Activated CD4-positive, alpha-beta T cell treated with anti-CD3 and anti-CD28 coated beads, Interleukin-2, amount 10 ng/mL, durations not matched to agents 24 days and 14 days (primary cell): ENCODE measurements at places on chromosomes 2 and 18. TPM values are rescaled to one million over a fixed set of nuclear protein-coding genes. Genes with fewer than 3 reads are reported as not detected.

DNA sequence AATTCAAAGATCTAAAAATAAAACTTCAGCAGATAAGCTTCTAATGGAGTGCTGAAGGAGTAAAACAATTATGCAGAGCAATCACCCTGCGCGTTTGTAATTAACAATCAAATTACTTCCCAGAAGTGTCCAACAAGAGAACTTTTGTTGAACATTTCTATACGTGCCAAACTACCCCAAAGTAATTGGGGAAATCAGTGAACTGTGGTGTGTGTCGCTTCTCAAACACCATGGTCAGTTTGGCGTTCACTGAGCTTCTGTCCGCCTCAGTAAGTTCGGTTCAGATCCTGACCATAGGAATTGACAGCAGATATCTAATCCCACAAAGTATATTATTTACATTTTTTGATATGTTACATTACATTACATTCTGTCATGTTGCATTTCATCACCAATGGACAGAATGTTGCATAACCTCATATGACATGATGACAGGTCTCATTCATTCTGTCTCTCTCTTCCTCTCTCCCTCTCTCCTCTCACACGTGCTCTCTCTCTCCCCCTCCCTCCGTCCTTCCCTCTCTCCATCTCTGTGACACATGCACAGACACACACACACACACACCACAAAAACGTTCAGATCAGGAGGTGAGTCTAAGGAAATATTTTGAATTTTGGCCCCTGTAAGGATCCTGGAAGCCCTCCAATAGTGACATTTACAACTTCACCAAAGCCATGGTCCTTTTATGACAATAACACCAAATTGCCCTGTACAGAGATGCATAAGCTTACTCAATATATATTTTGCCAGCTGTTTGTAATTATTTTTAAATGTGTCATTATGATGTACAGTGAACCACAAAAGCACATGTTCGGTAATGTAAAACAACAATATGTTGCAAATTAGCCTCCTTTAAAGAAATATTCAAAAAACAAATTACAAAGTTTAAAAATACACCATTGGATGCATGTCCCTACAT is 269.2 kb downstream of the FIGN start:
- H3K36me3 ChIP-seq, result no peaks in the 10 kb centered on the region
- H3K4me3 ChIP-seq, result no peak overlapping the region
- no peak for DNase-seq
- no peaks in the 10 kb centered on the region for H3K4me1 ChIP-seq

GRCh38 chr2:209499069-209499468 is 75.2 kb downstream of the MAP2 start:
- DNase-seq, result no peak
- no peak overlapping the region for H3K4me3 ChIP-seq
- no peak overlapping the region for H3K27ac ChIP-seq
- no peaks in the 10 kb centered on the region for H3K36me3 ChIP-seq

Gene ACSL3
- 67.5 and 78.1 TPM in 2 replicates for total RNA-seq

Gene MYCN
- total RNA-seq, result 0.12 TPM in 1 of 2 replicates, not detected in the other

Gene FBXO36
- total RNA-seq, result 0.71 and 0.77 TPM in 2 replicates

DNA sequence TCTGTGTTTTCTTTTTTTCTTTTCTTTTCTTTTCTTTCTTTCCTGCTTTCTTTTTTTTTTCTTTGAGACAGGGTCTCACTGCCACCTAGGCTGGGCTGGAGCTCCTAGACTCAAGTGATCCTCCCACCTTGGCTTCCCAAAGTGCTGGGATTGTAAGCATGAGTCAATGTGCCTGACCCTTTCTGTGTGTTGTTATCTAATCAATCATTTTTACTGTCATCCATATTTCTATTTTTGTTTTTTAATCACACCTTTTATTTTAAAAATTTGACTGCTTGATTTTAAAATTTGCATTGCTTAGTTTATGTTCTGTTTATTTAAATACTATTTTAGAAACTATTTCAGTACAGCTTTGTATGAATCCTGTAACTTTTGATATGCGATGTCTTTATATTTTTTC is 19.2 kb downstream of the LCLAT1 start:
- no peak for DNase-seq
- H3K36me3 ChIP-seq, result peaks cover 29% of the 10 kb centered on the region
- no peaks in the 10 kb centered on the region for H3K27me3 ChIP-seq
- no peak overlapping the region for H3K27ac ChIP-seq
- peaks cover 11% of the 10 kb centered on the region for H3K4me1 ChIP-seq
- H3K4me3 ChIP-seq, result no peak overlapping the region
